GF-D8 (cell line): ENCODE measurements at places on chromosomes 12 and 14.

DNA sequence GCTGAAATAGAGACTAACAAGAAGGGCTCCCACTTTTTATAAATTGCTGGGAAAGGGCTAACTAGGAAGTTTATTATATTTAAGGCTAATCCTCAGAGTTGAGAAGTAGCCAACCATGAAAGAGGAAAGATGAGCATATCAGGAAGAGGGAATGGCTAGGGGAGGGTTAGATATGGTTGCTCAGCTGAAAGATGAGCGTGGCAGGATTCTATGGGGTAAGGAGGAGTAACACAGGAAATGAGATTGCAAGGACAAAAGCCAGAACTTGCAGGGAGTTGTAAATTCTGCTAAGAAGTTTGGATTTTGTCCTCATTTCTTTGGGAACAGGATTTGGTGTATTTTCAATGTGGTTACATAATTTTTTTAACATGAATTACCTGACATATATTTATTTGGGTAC is 127.4 kb upstream of the ATP2B1 start:
- DNase-seq = no peak

- DNase-seq = no peak
These were observed 18.7 kb upstream of the POP5 start for GRCh38 chr12:120599672-120600552.

GRCh38 chr12:6697584-6698351 is 2.8 kb downstream of the PIANP start:
- no peak for DNase-seq

DNA sequence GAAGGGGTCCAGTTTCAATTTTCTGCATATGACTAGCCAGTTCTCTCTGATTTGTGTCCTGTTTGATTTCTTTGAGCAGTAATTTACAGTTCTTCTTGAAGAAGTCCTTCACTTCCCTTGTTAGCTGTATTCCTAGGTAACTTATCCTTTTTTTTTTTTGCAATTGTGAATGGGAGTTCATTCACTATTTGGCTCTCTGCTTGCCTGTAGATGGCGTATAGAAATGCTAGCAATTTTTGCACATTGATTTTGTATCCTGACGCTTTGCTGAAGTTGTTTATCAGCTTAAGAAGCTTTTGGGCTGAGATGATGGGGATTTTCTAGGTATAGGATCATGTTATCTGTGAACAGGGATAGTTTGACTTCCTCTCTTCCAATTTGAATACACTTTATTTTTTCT is 77.6 kb upstream of the NID2 start:
- no peak for DNase-seq

- no peak for DNase-seq
These were observed 161.5 kb downstream of the SEC23A start for GRCh38 chr14:38941488-38941887.

GRCh38 chr12:51222461-51222860 is 4.6 kb upstream of the POU6F1 start:
- no peak for DNase-seq

DNA sequence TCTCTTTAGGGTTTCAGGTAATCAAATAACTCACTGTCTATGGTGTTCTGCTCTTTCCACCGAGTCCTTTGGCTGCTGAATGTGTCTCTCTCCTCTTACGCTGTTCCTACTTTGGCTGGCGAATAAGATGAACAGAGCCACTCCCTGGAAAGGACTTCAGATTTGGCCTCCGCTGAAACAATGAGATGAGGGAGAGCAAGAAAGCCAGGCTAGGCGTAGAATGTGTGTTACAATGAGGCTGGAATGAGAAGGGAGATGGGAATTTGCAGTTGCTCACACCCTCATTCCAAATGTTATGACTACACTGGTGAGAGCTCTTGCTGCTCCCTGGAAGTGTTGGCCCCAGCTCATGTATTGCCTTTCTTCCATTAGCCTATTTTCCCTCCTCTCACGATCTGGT is at the start of gene MFAP5:
TSS of gene MFAP5 (minus strand) at position 234 of the 400 bp plus-strand sequence. CDS start 722 bp downstream, outside the sequence.
- no peak for DNase-seq

GRCh38 chr12:69469854-69470188 is 367 bp upstream of the FRS2 start:
- no peak for DNase-seq

- no peak for DNase-seq
These were observed 170.6 kb downstream of the SLC2A13 start for GRCh38 chr12:39935275-39935674.

GRCh38 chr12:2384533-2385351 is 332.0 kb downstream of the CACNA1C start:
- DNase-seq = no peak

DNA sequence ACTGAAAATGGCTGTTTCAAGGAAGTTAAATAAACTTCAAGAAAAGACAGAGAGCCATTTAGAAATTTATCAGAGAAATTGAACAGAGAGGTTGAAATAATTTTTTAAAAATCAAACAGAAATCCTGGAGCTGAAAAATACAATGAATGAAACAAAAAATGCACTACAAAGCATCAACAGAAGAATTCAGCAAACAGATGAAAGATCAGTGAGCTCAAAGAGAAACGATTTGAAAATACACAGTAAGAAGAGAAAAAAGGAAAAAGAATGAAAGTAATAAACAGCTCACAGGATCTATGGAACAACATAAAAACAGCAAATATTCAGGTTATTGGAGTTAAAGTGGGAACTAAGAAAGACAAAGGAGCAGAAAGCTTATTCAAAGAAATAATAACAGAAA is 26.2 kb downstream of the COX16 start:
- DNase-seq = no peak

GRCh38 chr12:111384596-111384995 is 15.7 kb upstream of the PHETA1 start:
- no peak for DNase-seq

- DNase-seq = no peak
These were observed 25.2 kb downstream of the FAM234B start for GRCh38 chr12:13069380-13069779.

- no peak for DNase-seq
These were observed 1.2 kb downstream of the DUSP16 start for GRCh38 chr12:12561371-12562015.

GRCh38 chr12:82593901-82594396 is 92.8 kb upstream of the TMTC2 start:
- no peak for DNase-seq
